Nephron progenitor cell (in vitro differentiated cells): ENCODE measurements at places on chromosomes 2 and 18.

GRCh38 chr2:23530206-23530908, 145.4 kb downstream of the KLHL29 start:
- no peak for DNase-seq
- no peak overlapping the region for H3K27ac ChIP-seq
- no peak overlapping the region for H3K4me3 ChIP-seq
- H3K36me3 ChIP-seq: no peaks in the 10 kb centered on the region
- peaks cover 50% of the 10 kb centered on the region for H3K4me1 ChIP-seq
- H3K27me3 ChIP-seq: peaks cover 2% of the 10 kb centered on the region

- H3K4me3 ChIP-seq: no peak overlapping the region
- H3K4me1 ChIP-seq: peaks cover 16% of the 10 kb centered on the region
- no peak overlapping the region for H3K27ac ChIP-seq
- no peaks in the 10 kb centered on the region for H3K36me3 ChIP-seq
- H3K27me3 ChIP-seq: peaks cover 82% of the 10 kb centered on the region
Observed at GRCh38 chr2:118861731-118862130, 14.3 kb upstream of the EN1 start.

DNA sequence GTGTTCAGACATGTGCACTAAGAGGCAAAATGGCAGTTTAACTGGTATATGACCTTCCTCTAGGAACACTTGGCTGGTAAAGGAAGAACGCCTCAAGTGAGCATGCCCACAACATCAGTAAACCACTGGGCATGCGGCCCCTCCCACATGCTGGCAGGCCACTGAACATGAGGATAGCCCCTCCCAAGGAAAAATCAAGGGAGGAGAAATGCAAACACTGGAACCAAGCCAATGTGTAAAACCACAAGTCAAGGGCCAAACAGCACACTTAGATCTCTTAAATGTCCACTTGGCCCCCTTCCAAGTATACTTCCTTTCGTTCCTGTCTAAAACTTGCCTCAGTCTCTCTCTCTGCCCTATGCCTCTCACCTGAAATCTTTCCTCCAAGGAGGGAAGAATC, 980.8 kb downstream of the TSN start:
- peaks cover 21% of the 10 kb centered on the region for H3K4me1 ChIP-seq
- DNase-seq: no peak
- H3K27me3 ChIP-seq: no peaks in the 10 kb centered on the region
- no peak overlapping the region for H3K27ac ChIP-seq
- H3K4me3 ChIP-seq: no peak overlapping the region

DNA sequence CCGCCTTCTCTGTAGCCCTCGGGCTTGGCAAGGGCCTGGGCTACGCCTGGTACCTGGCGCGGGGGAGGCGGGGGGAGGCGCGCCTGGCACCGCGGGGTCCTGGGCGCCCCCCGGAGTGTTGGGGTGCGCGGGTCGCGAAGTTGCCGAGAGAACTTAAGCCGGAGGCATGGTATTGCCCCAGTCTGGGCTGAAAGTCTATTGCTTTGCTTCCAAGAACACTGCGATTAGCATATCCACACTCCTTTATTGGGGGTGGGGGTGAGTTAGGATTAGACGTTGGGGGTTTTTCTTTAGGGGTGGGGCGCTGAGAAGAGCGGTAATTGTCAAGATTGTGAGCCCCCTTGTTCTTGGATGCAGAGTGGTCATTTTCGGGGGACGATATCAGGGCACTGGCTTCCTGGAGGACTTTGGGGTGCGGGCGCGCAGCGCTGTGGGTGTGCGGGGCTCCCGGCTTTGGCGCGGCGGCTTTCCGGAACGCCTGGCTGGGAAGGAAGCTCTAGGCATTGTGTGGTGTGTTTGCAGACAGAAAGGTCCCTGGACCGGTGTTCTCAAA, 798 bp downstream of the TANC1 start:
- peaks cover 3% of the 10 kb centered on the region for H3K27me3 ChIP-seq
- peak overlapping the region; percentile 96 for H3K4me3 ChIP-seq
- H3K36me3 ChIP-seq: peaks cover 13% of the 10 kb centered on the region
- DNase-seq: no peak

DNA sequence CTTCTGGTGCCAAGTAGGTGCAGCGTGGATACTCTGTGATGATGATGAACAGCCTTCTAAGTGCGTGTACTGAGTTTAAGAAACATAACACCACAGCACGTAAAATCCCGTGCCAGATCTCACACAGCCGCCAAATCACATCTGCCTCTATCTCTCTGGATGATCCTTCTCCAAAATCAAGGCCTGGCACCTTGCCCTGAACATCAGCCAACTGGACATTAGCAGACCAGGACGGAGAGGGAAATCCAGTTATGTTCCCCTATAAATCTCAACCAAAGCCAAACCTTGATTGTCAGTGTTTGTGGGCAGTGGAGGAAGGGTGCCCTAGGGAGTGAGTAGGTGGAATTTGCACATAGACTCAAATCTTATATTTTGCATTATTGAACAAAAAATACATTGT, 164.3 kb downstream of the MIB1 start:
- no peaks in the 10 kb centered on the region for H3K36me3 ChIP-seq
- peaks cover 10% of the 10 kb centered on the region for H3K27me3 ChIP-seq
- DNase-seq: no peak
- H3K27ac ChIP-seq: no peak overlapping the region
- no peak overlapping the region for H3K4me3 ChIP-seq
- H3K4me1 ChIP-seq: peaks cover 4% of the 10 kb centered on the region

- DNase-seq: no peak
- no peak overlapping the region for H3K27ac ChIP-seq
- H3K27me3 ChIP-seq: peaks cover 3% of the 10 kb centered on the region
- no peak overlapping the region for H3K4me3 ChIP-seq
Observed at GRCh38 chr2:125169022-125169763, 1144.1 kb downstream of the CNTNAP5 start.

DNA sequence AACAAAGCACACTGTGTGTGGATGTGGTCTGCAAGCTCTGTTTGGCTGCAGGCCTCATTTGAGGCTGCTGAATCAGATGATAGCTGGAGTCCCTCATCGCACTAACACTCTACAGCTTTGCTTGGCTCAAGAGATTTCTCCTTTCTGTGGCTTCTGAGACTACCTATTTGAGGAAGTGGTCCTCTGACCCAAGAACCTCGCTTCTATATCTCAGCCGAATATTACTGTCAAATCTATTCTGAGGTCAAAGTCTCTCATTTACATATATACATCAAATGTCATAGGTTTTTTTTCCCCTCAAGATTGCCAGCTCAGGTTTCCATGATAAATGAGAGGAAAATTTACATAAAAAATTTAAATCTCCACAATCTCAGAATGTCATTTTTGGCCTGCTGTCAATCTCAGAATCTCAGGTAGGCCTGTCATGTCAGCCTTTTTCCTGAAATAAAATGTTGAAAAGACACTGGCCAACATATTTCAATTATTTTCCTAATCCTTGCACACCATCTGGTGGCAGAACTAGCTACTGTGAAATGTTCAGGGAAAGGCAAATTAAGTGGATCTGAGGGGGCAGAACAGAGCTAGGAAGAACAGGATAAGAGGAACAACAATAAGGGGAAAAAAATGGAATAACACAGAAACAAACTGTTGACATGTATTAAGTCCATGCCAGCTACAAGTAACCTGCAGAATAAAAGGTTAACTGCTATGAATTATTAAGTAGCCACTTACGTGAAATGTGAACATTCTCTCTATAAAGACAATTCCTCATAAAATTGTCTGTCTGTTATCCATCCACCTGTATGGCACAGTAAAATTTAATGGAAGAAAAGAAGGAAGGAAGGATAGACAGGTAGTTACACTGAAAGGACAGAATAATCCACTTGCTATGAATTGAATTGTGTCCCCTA, 39.3 kb downstream of the AP1S3 start:
- no peaks in the 10 kb centered on the region for H3K4me1 ChIP-seq
- H3K27me3 ChIP-seq: no peaks in the 10 kb centered on the region
- no peak overlapping the region for H3K4me3 ChIP-seq
- no peak overlapping the region for H3K27ac ChIP-seq
- DNase-seq: no peak

GRCh38 chr18:35671966-35672603, 90.5 kb downstream of the GALNT1 start:
- H3K36me3 ChIP-seq: peaks cover 44% of the 10 kb centered on the region
- no peak for DNase-seq

DNA sequence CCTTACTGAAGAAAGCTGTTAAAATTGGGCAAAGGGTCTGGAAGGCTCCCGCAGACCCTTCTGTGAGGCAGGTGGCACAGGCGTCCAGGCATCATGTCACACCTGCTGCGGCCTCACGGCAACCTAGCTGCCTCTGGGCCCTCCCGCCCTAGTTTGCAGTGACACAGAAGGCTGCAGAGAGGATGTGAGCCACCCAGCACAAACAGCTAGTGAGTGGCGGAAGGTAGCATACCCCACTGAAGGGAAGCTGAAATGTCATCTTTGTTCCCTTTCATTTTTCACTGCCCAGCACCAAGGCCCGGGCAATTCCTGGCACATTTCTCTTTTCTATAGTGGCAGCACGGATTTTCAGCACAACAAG, 53.8 kb downstream of the TRAPPC12 start:
- no peak overlapping the region for H3K4me3 ChIP-seq
- no peak for DNase-seq
- H3K27ac ChIP-seq: peak overlapping the region; percentile 47

DNA sequence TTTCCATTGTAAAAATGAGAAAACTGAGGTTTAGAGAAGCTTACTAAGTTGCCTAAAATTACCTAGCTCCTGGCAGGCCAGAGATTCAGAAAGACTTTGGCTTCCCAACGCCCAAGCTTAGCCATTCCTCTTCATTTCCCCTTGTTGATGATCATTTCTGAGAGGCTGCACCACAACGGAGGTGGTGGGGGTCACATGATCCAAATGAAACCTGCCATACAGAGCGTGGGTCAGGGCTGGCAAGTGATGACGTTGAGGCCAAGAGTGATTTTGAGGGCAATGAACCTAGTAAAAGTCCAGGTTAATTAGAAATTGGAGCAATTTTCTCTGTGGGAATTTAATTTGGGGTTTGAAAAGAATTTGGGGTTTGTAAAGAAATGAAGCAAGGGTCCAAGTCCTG, 109.9 kb downstream of the TMEM182 start:
- no peak overlapping the region for H3K4me3 ChIP-seq
- H3K36me3 ChIP-seq: no peaks in the 10 kb centered on the region
- peaks cover 4% of the 10 kb centered on the region for H3K27me3 ChIP-seq
- DNase-seq: no peak
- no peak overlapping the region for H3K27ac ChIP-seq

DNA sequence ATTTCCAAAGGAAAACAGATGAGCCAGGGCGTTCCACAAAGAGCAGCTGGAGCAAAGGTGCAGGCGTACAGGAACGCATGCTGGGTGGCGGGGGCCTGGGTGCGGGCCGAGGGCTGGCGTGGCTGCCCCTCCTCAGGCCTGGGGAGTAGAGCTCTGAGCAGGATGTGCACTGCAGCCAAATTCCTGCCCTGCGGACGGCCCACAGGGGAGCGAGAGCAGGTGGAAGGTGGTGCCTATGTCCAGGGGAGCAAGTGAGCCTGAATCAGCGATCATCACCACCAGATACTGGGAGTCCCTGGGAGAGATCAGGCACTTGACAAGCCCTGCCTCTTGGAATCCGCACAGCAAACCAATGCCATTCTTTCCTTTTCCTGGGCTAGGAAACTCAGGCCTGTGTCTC, 106.3 kb downstream of the GBX2 start:
- peaks cover 6% of the 10 kb centered on the region for H3K27me3 ChIP-seq
- no peak overlapping the region for H3K4me3 ChIP-seq
- no peak overlapping the region for H3K27ac ChIP-seq
- no peak for DNase-seq
- H3K36me3 ChIP-seq: peaks cover 33% of the 10 kb centered on the region
- peaks cover 5% of the 10 kb centered on the region for H3K4me1 ChIP-seq

DNA sequence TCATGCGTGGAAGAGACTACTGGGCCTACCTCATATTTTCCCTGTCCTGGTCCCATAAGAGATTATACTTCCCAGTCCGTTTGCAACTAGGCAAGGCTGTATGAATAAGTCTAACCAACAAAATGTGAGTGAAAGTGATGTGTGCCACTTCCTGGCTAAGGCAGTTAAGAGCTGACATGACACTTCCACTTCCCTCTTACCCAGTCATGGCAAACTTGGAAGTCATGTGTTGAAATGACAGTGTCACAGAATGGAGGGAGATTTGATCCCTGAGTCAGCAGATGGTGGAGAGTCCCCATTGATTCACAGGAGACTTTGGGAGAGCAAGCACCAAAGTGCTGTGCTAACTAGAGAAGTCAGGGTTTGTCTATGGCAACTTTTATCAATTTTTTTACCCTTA, 36.4 kb downstream of the TACR1 start:
- no peak overlapping the region for H3K27ac ChIP-seq
- DNase-seq: no peak
- no peaks in the 10 kb centered on the region for H3K36me3 ChIP-seq
- H3K4me1 ChIP-seq: no peaks in the 10 kb centered on the region
- no peak overlapping the region for H3K4me3 ChIP-seq
- no peaks in the 10 kb centered on the region for H3K27me3 ChIP-seq

GRCh38 chr2:240405684-240406313, 29.7 kb upstream of the GPC1 start:
- peaks cover 10% of the 10 kb centered on the region for H3K4me1 ChIP-seq
- peaks cover 21% of the 10 kb centered on the region for H3K27me3 ChIP-seq
- DNase-seq: no peak
- H3K36me3 ChIP-seq: no peaks in the 10 kb centered on the region

DNA sequence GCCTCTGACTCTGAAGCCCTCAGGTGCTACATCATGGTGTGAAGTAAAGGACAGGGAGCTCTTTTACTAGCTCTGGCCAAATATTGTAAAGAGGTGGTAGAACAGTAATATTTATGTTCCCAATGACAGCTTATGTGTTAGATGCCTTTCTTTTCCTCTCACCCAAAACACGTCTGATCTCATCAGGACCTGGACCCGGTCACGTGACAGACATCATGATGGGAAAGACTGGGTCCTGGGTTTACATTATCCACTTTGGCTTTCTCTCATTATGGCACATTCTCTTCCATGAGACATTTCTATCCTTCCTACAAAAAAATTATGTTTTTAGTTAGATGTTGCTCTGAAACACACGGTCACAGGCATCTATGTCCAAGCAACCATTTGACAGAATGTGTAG, 548.7 kb upstream of the CDH7 start:
- DNase-seq: no peak
- H3K36me3 ChIP-seq: no peaks in the 10 kb centered on the region
- peaks cover 8% of the 10 kb centered on the region for H3K4me1 ChIP-seq
- no peak overlapping the region for H3K4me3 ChIP-seq
- H3K27me3 ChIP-seq: no peaks in the 10 kb centered on the region

GRCh38 chr2:873651-874580, 76.7 kb upstream of the SNTG2 start:
- H3K27me3 ChIP-seq: peaks cover 34% of the 10 kb centered on the region
- H3K36me3 ChIP-seq: no peaks in the 10 kb centered on the region
- peaks cover 21% of the 10 kb centered on the region for H3K4me1 ChIP-seq
- H3K27ac ChIP-seq: no peak overlapping the region

- no peaks in the 10 kb centered on the region for H3K36me3 ChIP-seq
- no peak overlapping the region for H3K27ac ChIP-seq
- no peaks in the 10 kb centered on the region for H3K27me3 ChIP-seq
- H3K4me3 ChIP-seq: no peak overlapping the region
- H3K4me1 ChIP-seq: no peaks in the 10 kb centered on the region
- DNase-seq: no peak
Observed at GRCh38 chr18:54906331-54907185, 52.7 kb downstream of the CCDC68 start.

- peaks cover 13% of the 10 kb centered on the region for H3K36me3 ChIP-seq
- no peak overlapping the region for H3K4me3 ChIP-seq
- no peak overlapping the region for H3K27ac ChIP-seq
- no peaks in the 10 kb centered on the region for H3K27me3 ChIP-seq
- peaks cover 10% of the 10 kb centered on the region for H3K4me1 ChIP-seq
Observed at GRCh38 chr18:69838620-69839411, 108.9 kb downstream of the CD226 start.
